ENCODE measurements at places on chromosomes 7 and 10. TPM values are rescaled to one million over a fixed set of nuclear protein-coding genes. Genes with fewer than 3 reads are reported as not detected.
A peak's percentile ranks its signal among the peaks of the same experiment; 100 is the strongest.

- peak; percentile 70 for DNase-seq
These were observed 25.8 kb downstream of the TES start for GRCh38 chr7:116236020-116236630.

DNA sequence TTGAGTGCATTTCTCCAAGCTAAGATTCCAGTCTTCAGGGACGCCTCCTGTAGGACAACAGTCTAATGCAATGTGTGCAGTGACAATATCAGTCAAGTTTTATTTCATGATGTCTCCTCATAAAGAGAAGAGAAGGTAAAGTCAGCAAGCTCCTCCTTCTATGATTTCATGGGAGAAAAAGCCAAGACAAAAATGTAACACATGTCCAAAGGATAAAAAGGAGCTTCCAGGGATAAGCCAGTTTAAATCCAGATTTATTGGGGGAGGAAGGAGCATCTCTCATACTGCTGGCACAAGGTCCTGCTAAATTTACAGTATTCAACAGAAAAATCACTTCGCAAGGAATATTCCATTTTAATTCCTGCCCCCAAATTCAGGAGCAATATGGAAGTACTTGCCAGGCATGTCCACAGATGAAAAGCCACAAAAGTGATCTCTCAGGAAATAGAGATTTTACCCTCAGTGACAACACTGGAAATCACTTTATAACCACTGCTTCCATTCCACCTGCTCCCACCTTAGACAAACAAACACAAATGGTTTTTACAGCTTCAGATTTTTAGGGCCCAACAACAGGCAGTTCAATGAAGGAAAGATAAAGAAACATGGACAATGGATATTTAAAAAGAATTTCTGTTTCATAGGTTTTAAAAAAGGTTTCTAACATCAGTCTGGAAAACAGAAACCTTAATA lies 677.5 kb upstream of the C7orf33 start:
- no peak for DNase-seq

GRCh38 chr7:40468891-40469864 lies 334.4 kb downstream of the SUGCT start:
- peak; percentile 17 for DNase-seq

GRCh38 chr10:10644008-10644646 lies 373.5 kb upstream of the CELF2 start:
- DNase-seq = no peak

DNA sequence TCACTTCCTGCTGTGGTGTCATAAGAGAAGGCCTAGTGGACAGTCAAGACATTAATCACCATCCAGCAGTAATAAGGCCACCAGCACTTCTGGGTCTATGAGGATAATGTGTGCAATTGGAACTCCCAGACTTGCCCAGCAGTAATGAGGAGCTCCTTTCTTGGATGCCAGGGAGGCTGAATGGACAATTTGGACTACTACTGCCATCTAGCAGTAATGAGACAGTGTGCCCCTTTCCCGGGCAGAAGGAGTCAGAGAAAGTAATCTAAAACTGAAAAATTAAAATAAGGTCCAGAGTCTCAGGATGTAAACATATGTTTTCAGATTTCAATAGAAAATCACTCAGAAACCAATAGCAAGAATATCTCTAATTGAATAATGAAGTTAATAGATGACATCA lies 400.4 kb downstream of the CDC14C start:
- DNase-seq = peak; percentile 48

GRCh38 chr7:79504607-79505389 lies 51.3 kb upstream of the MAGI2 start:
- peak; percentile 6 for DNase-seq

- no peak for DNase-seq
These were observed 1013.5 kb downstream of the GATA3 start for GRCh38 chr10:9068003-9068402.

- no peak for DNase-seq
These were observed 9.2 kb upstream of the HNRNPF start for GRCh38 chr10:43417950-43418768.

- no peak for DNase-seq
These were observed 133.2 kb upstream of the IGFBP3 start for GRCh38 chr7:46054272-46054671.

DNA sequence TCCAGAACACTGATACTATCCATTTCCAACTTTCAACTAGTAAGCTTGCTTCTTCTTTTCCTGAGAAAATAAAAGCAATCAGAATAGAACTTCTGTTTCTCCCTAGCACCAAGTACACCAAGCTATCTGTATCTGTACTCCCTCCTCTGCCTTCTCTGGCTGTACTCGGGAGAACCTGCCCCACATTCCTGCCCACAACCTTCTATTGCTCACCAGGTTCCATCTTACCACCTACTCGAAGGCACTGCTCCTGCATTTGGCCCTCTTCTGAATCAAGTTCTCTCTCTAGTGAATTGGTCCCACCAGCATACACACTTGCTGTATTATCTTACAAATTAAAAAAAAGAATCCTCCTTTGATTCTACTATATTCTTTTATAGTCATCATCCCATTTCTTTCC lies 169.6 kb upstream of the PTN start:
- no peak for DNase-seq

DNA sequence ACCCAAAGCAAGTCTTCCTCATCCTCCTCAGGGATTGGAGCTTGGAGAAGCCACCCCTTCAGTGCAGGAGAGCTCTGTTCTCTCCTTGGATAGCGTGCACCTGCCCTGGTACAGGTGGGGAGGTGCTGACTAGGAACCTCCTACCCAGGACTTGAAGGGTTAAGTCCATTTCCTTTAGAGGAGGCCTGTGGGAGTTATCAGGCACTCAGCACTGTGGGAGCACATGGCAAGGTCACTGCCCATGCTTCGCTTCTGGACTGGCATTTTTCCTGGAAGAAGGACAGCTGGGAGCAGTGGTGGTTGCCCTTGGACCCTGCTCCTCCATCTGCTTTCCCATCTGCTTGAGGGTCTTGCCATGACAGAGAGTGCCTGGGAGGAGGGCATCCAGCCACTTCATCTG lies 142.8 kb downstream of the CXCL12 start:
- no peak for DNase-seq

GRCh38 chr10:44567471-44567870 lies 182.6 kb upstream of the CXCL12 start:
- DNase-seq = no peak

- DNase-seq = peak; percentile 1
These were observed 661 bp downstream of the HECTD2 start for GRCh38 chr10:91410638-91411371.

GRCh38 chr7:139591550-139592195 lies 68.2 kb downstream of the CLEC2L start:
- DNase-seq = no peak

DNA sequence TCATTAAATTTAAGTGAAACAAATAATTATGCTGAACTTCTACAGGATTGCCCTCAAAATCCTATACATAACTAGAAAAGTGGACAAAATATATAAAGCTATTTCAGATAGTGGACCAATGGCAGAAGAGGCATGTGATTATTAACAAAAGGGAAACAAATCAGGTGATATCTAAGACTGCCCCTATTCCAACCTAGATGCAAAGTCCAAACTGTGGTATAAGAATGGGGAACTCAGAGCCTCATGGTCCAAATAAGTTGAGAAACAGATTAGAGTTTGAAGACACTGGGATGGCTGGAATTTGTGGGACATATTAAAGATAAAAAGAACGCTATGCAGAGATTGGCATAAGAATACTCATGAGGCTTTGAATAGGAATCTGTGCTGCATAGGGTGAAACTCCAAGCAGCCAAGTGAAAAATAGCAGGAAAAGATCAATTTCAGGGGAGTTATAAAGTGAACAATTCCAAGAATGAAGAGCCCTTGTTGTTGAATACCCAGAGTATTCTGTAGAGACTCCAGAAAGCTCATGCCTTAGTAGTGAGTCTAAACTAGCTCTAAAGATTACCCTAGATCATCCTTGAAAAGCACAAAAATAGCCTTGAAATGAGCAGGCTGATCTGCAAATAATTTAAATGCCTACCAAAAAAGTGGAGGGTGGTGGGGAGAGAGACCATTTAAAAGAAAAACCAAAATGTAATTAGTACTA lies 152.4 kb downstream of the IMMP2L start:
- no peak for DNase-seq

GRCh38 chr7:36710186-36710791 lies 14.0 kb downstream of the AOAH start:
- no peak for DNase-seq

DNA sequence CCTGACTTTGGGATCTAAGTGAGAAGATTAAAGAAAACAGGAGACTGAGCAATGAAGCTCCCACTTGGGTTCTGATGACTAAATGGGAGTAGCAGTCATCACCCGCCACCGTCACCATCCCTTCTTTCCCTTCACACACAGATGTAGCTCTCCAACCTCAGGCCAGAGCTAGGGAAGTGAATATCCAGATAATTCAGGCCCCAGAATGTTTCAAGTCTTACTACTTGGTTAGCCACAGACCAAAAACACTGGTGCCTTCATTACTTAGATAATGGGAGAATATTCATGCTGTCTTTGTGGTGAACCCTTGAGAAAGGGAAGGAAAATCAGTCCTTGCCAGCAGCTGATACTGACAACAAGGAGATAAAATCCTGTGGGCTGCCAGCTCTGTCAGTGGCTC lies 100.7 kb downstream of the OSBPL3 start:
- DNase-seq = no peak

TMEM236 gene
- total RNA-seq = not detected

LIPK gene
- not detected for total RNA-seq

CLIP2 gene
- total RNA-seq = 26.2 TPM

GHRHR gene
- total RNA-seq = not detected

CHRM2 gene
- total RNA-seq = not detected

PDZD7 gene
- 2.8 TPM for total RNA-seq

KIF5B gene
- total RNA-seq = 84.4 TPM
